ENCODE measurements at places on chromosomes 6 and 20.

DNA sequence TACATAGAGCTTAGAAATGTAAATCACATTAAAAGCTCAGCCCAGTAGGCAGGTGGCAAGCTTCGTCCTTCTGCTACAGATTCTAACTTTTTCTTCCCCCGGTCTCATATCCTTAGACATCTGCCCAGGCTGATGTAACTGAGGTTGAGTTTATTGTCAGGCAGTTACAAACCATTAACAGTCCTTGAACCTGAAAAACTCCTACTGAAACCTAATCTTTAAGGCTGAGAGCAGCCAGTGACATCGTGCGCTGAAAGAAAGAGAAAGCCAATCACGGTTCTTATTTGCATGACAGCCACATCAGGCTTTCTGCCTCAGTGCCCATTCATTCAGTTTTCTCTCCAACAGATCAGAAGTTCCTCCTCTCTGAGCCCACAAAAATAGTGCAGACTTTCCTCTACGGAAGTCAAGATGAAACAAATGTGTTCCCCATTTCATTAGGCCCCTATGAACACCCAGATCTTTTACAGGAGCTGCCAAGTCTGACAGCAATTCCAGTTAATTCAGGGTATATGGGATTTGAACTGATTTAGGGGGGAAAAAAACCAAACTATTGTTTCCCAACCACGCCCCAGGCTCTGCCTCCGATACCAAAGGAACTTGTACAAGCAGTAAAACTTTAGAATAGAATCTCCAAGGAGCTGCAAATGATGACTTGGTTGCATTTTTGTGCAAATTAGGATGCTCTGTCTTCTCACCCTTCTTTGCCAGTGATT, at the start of gene NHSL1:
TSS of gene NHSL1 (minus strand) at position 192 of the 716 bp plus-strand sequence. CDS start 204 bp downstream, outside the sequence.
- DNase-seq = no peak

DNA sequence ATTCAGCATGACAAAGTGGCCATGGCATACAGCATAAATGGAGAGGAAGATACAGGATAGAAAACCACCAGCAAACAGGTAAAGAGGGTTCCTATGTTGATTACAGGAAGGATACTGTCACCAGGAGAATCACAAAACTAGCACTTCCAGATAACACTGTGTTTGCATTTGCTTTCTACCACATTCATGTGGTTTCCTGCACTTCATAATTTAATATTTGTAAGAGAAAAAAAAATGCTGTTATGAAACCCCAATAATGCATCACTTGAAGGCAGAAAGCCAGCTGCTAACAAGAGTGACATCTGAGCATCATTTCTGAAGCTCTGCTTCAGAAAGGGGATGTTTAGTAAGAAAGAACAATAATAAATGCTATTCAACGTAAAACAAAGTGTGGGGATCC, 106.6 kb downstream of the ATXN1 start:
- no peak for DNase-seq

GRCh38 chr20:31759836-31760518, 20.9 kb downstream of the TPX2 start:
- no peak for DNase-seq

- no peak for DNase-seq
Measured at GRCh38 chr6:110392727-110393126, 22.6 kb downstream of the DDO start.

GRCh38 chr20:237489-237888, 10.4 kb downstream of the DEFB129 start:
- no peak for DNase-seq
